ENCODE measurements at places on chromosomes 11 and 22.

DNA sequence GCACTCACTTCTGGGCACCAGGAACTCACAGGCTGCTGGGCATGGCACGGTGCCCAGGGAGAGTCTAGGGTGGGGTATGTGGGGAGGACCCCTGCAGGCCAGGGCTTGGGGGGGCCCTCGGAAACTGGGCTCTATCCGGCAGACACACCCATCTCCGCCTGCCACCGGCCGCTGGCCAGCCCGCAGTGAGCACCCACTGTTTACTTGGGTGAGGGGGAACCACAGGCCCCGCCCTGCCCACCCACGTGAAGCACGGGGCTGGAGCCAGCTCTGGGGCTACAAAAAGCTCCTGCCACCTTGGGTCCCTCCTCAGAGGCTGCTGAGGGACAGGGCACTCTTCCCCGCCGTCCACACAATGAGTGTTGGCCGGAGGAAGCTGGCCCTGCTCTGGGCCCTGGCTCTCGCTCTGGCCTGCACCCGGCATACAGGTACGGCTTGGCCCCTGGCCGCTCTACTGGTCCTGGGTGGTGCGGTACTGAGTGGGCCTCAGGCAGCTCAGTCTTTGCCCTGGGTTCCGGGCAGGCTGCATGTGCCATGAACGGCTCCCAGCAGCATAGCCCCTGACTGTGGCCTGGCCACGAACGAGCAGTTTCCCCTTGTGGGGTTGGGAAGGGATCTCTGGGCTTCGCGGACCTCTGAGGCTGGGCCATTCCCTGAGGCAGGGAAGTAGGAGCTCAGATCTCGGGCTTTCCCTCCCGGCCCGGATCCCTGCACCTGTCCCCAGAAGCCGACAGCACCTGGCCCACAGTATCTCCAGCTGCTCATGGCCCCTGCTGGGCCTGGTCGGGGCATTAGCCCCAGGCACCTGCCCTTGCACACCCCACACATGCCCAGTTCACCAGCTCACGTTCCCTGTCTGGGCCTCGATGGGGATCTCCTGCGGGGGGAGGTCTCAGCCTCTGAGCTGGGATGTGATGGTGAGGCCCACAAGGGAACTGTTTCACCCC, at the start of gene MUC5AC:
Gene MUC5AC (plus strand): TSS at position 309 of the 947 bp plus-strand sequence. CDS start 47 bp downstream, at position 356.
- no peak for DNase-seq

- no peak for DNase-seq
These were observed 947.9 kb upstream of the CHORDC1 start for GRCh38 chr11:91170711-91171110.

DNA sequence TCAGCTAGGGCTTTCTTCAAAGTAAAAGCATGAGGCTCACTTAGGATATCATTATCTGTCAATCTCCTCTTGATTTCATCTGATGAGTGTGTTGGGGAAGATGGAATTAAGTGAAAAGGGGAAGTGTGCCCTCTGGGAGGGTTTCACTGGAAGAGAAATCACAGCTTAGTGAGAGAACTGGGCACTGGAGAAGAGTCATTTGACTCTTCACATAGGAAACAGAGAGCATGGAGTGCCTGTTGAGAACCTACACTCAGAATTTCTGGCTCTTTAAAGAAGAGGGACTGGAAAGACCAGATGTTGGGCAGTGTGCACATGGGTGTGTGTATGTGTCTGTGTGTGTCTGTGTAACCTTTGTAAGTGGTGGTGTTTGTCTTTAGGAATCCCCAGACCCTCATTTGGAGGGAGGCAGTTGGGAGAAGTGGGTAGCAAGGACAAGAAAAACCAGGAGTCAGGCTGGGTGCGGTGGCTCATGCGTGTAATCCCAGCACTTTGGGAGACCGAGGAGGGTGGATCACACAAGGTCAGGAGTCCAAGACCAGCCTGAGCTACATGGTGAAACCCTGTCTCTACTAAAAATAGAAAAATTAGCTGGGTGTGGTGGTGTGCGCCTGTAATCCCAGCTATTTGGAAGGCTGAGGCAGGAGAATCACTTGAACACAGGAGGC, 10.0 kb downstream of the STX3 start:
- no peak for DNase-seq

GRCh38 chr11:117572671-117573070, 224.3 kb downstream of the DSCAML1 start:
- no peak for DNase-seq

GRCh38 chr11:125257751-125258150, 93.2 kb downstream of the PKNOX2 start:
- DNase-seq, result no peak

DNA sequence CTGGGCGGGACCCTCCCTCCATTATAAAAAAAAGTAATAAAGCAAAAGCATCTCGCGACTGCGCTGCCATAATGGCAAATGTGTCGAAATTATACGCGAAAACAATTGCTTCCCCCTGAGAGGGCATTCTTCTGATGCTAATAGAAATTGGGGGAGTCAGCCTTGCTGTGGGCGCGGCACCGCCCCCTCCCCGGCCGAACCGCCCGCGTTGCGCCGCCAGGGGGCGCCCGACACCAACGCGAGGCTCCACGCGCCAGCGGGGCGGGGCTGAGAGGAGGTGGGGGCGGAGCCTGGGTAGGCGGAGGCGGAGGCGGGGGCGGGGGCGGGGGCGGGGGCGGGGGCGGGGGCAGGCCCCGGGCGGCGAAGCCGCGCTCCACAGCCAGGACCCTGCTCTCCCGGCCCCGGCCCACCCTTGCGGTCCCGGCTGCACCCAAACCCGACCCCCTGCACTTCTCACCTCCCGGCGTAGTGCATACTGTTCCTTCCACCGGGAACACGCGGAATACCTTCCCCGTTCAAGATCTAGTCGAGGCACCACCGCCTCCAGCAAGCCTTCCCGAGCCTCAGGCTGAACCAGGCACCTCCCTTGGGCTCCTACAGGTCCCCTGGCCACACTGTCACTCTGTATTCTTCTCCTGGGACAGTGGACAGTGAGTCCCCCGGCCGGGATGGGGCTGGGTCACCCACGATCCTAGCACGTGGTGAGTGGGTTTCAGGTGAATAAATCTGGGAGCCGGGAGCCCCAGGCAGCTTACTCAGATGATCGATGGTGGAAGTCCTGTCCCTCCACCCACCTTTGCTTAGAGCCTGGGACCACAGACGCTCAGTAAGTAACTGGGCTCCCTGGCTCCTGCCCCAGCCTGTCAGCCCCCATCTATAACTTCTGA, 15.5 kb upstream of the UPK3A start:
- DNase-seq, result no peak

- no peak for DNase-seq
These were observed 3.1 kb upstream of the COMMD9 start for GRCh38 chr11:36292311-36292722.

DNA sequence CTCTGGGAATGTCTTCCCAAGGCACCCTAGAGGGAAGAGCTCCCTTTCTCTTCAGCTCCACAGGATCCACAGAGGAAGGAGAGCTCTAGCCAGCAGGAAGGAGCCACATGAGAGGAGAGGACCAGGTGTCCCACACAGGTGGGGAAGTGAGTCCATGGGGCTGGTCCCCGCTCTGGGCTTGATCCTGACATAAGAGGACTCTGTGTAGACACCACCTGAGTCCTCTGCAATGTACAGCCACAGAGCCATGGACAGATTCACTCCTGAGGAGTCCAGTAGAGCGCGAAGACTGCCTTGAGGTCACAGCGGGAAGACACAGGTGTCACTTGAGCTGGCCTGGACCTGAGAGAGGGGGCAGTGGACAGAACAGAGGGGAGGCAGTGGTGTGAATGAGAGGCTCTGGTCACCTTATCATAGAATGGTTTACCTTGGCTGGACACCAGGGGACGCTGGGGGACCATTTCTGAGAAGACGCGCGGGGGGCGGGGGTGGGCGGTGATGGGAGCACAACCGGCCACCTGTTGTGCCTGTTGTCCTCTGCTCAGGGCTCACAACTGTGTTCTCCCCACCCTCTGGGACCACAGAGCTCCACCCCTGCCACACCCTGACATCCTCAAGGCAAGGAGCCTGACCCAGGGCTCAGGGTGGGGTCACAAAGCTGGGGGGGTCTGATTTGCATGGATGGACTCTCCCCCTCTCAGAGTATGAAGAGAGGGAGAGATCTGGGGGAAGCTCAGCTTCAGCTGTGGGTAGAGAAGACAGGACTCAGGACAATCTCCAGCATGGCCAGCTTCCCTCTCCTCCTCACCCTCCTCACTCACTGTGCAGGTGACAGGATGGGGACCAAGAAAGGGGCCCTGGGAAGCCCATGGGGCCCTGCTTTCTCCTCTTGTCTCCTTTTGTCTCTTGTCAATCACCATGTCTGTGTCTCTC, 128.2 kb downstream of the ZNF280B start:
- no peak for DNase-seq

- no peak for DNase-seq
These were observed 118.1 kb downstream of the BBOX1 start for GRCh38 chr11:27158456-27159334.

- no peak for DNase-seq
These were observed 206.8 kb upstream of the DDI1 start for GRCh38 chr11:103829596-103829995.

- DNase-seq, result no peak
These were observed 851 bp downstream of the PTDSS2 start for GRCh38 chr11:450809-451451.

GRCh38 chr11:102981324-102981910, 25.9 kb upstream of the MMP13 start:
- DNase-seq, result no peak
